Eye (tissue), 1 donor: ENCODE measurements at places on chromosomes 16 and 17.

DNA sequence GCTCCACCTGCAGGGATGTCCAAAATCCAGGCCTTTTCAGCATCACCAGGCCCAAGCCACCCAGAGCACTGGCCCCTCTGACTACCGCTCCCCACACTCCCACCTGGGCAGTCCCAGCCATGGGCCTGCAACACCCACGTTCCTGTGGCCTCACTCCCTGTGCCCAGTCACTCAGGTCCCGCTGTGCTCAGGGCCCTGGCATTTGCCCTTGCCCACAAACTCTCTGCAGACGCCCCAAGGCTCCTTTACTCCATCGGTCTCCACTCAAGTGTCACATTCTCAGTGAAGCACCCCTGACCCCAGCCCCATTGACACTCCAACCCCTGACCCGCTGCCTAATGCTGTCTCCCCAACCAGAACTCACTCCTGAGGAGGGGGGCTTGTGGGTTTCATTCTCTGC, 23.6 kb downstream of the MPG start:
- DNase-seq = no peak

- DNase-seq = no peak
Observed at GRCh38 chr17:28745786-28746411, 2.1 kb downstream of the TRAF4 start.

DNA sequence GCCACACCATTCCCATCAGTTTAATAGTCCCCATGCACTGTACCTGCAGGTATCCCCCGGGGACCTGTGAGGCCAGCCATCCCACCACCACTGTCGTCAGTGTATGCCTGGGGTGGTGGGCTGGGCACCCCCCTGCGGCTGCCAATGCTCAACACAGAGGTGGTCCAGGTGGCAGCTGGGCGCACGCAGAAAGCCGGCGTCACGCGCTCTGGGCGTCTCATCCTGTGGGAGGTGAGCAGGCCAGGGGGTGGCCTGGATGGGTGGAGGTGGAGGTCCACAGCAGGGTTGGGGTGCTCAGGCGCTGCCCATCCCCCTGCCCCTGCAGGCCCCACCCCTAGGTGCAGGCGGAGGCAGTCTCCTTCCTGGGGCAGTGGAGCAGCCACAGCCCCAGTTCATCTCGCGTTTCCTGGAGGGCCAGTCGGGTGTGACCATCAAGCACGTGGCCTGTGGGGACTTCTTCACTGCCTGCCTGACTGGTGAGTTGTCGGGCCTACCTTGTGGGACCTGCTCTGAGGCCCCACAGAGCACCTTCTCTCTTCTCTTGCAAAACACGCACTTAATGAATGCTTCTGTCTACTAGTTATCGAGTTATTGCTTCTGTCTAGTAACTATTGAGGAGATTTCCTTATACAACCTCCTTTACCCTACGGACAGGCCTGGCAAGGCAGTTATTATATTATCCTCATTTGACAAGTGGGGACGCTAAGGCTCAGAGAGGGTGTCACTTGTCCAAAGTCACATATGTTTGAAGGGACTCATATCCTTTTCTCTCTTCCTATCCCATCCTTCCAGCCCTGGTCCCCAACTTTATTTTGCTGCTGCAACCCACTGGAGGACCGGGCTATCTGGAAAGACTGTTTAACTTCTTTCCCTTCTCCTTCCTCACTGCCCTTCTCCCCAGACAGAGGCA, 5.8 kb upstream of the TRAF4 start:
- DNase-seq = no peak

DNA sequence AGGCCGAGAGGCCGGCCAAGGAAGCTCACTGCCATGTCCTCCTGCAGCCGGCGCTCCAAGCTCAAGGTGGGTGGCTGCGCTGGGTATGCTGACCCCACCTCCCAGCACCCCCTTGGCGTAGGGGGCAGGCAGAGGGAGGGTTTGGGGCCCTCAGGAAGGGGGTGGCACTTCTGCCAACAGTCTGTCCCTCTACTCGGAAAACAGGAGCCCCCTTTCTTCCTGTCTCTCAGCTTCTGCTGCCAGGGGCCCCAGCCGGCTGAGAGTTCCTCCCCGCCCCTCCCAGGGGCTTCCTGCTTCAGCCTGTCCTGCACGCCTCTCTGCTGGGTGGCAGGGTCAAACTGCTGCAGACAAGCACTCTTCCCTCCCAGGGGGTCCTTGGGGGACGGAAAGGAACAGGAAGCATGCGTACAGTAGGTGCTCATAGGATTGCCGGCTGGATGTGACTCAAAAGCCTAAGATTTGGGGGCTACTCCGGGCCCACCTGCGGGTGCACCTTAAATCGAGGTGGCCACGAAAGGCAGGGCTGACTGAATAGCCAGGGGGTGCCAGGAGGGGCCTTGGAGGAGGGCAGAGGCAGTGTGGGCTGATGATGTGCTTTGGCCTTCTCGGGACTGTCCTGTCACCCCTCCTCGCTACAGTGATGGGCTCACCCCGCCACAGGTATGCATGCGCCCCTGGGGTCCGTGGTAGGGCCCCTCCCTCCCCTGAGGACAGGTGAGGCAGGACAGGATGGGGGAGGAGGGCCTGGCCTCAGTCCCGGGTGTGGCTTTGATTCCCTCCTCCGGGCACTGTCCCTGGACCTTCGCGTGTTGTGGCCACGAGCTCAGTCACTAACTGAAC, 4.0 kb downstream of the CBX2 start:
- DNase-seq = no peak

- DNase-seq = no peak
Observed at GRCh38 chr17:19334331-19334730, 28.2 kb downstream of the B9D1 start.

DNA sequence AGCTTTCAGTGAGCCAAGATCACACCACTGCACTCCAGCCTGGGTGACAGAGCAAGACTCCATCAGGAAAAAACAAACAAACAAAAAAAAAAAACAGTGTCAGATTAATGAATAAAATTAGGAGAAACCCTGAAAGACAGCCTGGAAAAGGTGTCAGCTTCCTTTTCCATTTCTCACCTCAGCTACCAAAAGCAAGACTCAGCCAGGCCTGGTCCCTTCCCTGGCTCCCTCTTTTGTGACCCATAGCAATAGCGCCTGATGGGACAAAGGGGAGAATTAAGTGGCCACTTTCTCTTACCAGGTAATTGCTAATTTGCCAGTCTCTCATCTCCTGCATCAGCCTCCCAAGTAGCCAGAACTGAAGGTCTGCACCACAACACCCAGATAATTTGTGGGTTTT, 3.9 kb upstream of the THRA start:
- DNase-seq = no peak

DNA sequence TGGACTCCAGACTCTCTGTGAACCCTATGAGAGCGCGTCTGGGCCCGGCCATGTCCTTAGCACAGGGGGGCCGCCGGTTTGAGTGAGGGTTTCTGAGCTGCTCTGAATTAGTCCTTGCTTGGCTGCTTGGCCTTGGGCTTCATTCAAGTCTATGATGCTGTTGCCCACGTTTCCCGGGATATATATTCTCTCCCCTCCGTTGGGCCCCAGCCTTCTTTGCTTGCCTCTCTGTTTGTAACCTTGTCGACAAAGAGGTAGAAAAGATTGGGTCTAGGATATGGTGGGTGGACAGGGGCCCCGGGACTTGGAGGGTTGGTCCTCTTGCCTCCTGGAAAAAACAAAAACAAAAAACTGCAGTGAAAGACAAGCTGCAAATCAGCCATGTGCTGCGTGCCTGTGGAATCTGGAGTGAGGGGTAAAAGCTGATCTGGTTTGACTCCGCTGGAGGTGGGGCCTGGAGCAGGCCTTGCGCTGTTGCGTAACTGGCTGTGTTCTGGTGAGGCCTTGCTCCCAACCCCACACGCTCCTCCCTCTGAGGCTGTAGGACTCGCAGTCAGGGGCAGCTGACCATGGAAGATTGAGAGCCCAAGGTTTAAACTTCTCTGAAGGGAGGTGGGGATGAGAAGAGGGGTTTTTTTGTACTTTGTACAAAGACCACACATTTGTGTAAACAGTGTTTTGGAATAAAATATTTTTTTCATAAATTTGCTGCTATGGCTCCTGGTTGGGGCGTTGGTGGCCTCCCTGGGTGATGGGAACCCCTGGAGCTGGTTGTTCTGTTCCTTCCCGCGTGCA, 23.1 kb downstream of the STAT5A start:
- peak; percentile 89 for DNase-seq

GRCh38 chr16:80623376-80623775, 82.6 kb downstream of the DYNLRB2 start:
- DNase-seq = no peak
